SK-N-SH treated with all-trans-retinoic acid at 6 μM for 48 hours (cell line): ENCODE measurements at places on chromosomes 4 and X.

- ATAC-seq = no peak
Measured at GRCh38 chr4:2765832-2766526, 9.8 kb upstream of the TNIP2 start.

GRCh38 chrX:16997313-16997712, 50.9 kb downstream of the REPS2 start:
- no peak for ATAC-seq

DNA sequence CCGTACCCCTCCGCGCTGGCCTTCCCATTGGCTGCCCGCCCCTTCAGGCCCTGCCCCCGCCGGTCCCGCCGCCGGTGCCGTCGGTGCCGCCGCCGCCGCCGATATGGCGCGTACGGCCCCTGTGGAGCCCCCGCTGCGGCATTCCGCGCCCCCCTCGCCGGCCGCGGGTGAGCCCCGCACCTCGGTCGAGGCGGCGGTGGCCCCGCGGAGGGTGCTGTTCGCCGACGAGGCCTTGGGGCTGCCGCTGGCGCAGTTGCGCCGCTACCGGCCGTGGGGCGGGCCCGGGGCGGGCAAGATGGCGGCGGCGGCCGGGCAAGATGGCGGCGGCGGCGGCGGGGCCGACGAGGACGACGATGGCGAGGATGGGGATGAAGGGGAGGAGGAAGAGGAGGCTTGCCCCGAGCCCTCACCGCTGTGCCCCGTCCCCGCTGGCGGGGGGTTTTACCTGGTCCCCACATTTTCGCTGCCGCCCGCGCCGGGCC, at the start of gene PPP1R3F:
PPP1R3F (plus strand) TSS at position 27 of the 482 bp plus-strand sequence; CDS start at position 104, 77 bp downstream.
- no peak for ATAC-seq

DNA sequence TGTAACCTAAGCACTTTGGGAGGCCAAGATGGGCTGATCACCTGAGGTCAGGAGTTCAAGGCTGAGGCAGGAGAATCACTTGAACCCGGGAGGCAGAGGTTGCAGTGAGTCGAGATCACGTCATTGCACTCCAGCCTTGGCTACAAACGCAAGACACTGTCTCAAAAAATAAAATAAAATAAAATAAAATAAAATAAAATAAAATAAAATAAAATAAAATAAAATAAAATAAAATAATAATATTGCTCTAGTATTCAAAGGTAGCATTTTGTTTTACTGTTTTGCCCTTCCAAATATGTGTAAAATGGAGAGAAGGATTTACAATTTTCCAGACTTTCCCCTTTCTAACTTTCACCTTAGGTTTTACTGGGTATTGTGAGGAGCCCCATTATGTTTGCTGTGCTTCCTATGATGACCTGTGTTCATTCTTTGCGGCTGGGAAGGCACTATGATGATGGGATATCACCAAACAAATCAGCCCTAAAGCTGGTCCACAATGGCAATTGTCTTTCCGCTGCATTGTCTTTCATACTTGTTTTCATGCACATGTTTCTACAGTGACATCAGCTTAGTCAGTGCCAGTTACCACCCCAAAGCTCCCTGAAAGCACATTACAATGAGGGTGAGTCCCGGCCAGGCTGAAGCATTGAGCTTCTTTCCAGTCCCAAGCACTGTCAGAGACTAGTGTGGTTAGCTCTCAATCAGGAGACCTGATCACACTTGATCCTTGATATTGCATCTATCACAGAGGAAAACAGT, 50.8 kb downstream of the DTHD1 start:
- ATAC-seq = no peak

DNA sequence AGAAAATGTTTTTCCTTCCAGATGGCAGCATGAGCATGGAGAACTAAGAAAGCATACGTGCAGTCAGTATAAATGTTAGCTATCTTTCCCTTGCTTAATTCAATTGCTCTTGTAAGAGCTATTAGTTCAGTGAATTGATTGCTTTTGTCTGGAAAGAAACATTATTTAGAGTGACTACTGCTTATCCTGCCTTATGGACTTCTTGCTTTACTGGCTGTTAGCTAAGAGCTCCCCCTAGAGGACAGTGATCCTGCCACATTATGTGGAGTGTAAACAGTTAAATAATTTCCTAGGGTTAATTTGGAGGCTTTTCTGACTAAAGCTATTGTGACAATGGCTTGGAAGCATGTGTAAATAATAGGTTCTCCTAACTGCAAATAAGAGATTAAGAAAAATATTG, 1402.4 kb downstream of the FAM133A start:
- peak; percentile 58; the same call in 2 of the 3 replicates for ATAC-seq

GRCh38 chr4:71773004-71773403, 10.9 kb downstream of the GC start:
- no peak for ATAC-seq

DNA sequence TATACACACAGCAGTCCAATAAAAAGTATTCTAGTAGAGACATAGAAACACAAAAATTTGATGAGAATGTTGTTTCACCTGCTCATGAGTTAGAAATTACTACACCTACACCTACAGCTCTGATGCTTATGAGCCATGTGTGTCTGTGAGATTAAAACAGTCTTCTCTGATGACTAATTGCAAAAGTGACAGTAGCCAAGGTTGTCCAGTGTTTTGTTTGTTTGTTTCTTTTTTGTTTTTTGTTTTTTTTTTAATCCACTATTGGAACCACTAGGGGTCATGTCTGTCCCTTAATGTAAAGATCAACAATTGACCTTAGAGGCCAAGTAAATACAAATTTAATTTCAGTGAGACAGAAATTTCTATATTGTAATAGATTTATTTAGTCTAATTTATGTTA, 423.1 kb downstream of the TEX13C start:
- ATAC-seq = no peak

DNA sequence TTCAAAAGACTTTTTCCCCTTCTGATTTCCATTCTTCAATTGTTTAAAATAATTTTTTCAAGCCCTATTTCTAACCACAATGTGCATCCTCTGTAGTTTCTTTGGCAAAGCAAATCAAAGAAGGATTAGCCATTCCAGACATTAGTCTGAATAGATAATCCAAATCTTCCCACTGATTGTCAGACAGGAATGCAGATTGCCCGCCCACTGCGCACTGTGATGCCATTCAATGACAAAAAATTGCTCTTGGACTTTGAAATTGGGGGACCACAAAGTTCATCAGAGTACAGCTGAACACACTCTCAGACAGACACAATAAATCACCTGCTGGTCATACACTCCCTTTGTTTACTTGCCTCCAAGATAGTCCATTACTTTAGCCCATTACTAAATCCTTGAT, 216.5 kb upstream of the DKK2 start:
- ATAC-seq = no peak

DNA sequence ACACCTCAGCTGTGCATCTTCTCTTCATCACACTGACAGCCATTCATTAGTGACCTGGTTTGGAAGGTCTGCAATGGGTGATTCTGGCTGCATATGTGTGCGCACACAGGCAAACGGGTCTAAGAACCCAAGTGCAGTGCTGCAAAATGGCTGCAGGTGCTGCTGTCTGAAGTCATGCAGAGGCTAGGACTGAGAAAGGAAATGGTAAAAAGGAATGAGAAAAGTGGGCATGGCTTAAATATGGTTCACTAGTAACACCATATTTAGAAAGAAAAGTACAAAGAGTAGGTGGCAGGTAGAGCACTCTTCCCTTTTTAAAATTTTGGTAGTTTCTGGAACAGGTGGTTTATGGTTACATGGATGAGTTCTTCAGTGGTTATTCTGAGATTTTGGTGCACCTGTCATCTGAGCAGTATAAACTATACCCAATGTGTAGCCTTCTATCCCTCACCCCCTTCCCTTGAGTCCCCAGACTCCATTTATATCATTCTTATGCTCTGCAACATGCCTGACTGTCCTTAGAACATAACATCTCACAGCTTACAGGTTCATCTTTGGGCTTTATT, 78.4 kb downstream of the CCNG2 start:
- no peak for ATAC-seq

GRCh38 chr4:135365065-135365464, 1163.5 kb upstream of the PABPC4L start:
- peak; percentile 50; the same call in 2 of the 3 replicates for ATAC-seq

- no peak for ATAC-seq
Measured at GRCh38 chrX:70480660-70481018, 36.0 kb downstream of the DLG3 start.

DNA sequence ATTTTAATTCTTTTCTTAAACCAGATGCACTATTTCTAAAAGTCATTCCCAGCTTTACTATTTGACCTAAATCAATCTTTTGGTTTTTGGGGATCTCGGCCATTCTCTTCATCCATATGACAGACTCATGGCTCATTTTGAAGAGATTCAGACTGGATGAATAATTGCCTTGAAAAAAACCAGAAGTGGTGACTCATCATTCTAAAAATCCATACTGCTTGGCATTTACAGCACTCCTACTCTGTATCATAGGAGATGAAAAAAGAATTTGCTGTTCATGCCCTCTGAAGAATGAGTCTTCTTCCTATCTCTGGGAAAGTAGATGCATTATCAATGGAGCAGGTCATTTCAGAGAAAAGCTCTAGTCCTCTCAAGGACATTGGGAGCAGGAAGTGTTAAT, 220.5 kb upstream of the RPS6KA3 start:
- peak; percentile 94 for ATAC-seq

- no peak for ATAC-seq
Measured at GRCh38 chr4:83569987-83570386, 34.1 kb downstream of the GPAT3 start.

GRCh38 chrX:16250296-16250695, 83.0 kb downstream of the MAGEB17 start:
- no peak for ATAC-seq

DNA sequence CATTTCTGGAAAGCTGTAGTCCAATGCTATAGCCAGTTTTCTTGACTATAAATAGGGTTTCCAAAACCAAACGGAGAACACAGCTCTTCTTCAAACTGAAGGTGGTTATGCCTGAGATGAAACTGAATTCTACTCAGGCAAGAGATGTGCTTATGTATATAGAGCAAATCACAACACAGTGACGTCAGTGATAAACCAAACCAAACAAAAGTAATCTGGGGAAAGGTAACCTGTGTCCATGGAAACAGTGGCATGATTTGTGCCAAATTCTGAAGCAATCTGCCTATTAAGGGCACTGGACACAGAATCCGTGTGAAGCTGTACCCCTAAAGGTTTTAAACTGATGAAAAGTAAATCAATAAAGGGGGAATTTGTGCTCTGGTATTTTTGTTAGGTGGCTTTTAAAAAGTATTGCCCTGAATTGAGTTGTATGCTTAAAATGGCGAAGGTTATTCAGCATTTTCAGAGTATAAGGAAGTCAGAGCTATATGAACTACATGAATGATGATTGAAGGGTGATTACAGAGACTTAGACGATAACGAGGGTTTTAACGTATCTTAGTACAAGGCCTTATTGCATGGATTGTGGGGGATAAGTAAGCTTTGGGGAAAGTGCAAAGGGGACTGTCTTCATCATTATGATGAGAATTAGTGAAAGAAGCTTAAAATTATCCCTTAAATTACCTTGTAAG, 38.6 kb downstream of the NPY5R start:
- no peak for ATAC-seq

GRCh38 chr4:98546910-98547594, 111.4 kb downstream of the TSPAN5 start:
- ATAC-seq = no peak; the same call in none of the 3 replicates

DNA sequence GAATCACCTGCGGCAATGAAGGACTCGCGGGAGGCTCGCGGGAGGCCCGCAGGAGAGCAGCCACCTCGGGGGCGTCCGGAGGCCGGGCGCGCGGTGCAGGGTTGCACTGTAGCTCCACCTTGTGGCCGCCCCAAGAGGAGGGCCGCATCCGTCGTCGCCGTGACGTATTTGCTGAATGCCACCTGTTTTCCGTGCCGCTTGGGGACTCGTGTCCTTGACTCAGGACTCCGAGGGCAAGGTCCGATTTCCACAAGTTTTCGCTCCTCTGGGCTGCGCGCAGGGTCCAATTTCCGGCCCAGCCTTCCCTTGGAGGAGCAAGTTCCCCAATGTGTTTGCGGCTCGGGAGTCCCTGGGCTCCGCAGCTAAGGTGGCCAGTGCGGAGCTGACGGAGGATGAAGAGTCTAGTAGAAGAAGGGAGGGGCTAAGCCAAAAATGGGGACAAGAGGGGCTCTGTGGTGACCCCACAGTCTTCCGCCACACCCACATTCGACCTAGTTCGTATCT, 10.7 kb upstream of the DLG3 start:
- peak; percentile 72 for ATAC-seq

DNA sequence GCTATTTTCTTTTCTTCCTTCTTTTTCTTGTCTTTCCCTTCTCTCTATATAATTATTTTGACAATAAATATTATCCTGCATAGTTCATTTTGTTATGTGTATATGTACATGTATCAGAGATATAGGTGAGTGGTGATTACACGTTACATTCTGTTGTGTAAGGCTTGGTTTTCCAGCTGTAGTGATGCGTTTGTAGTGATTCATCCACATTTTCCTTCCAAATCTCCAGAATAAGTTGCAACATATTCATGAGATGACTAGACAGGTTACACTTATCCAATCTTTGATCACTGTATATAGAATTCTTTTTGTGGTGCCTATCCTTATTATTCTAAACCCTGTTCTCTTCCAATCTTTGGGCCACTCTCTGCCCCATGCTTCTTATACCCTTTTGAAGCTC, 540.2 kb downstream of the GBA3 start:
- ATAC-seq = no peak

- ATAC-seq = no peak
Measured at GRCh38 chr4:109608879-109609278, 48.8 kb downstream of the MCUB start.

GRCh38 chr4:180169394-180169793, 2073.8 kb upstream of the TENM3 start:
- no peak for ATAC-seq

GRCh38 chr4:12042818-12043217, 614.1 kb upstream of the HS3ST1 start:
- ATAC-seq = no peak

- 0 out of 3 replicates have a peak, but pooled peaks have one; percentile 35 for ATAC-seq
Measured at GRCh38 chrX:64885850-64886249, 90.4 kb downstream of the ZC4H2 start.

DNA sequence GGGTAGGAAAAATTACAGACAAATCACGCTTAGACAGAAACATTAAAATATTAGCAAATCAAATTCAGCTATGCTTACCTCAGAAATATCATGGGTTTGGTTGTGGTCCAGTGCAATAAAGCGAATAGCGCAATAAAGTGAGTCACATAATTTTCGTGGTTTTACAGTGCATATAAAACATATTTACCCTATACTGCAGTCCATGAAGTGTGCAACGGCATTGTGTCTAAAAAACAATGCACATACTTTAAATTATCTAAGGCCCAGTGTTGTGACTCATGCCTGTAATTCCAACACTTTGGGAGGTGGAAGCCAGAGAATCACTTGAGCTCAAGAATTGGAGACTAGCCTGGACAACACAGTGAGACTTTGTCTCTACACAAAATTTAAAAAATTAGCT, 195.7 kb upstream of the IL1RAPL1 start:
- ATAC-seq = no peak
